ENCODE measurements at places on chromosomes 5 and 9.

DNA sequence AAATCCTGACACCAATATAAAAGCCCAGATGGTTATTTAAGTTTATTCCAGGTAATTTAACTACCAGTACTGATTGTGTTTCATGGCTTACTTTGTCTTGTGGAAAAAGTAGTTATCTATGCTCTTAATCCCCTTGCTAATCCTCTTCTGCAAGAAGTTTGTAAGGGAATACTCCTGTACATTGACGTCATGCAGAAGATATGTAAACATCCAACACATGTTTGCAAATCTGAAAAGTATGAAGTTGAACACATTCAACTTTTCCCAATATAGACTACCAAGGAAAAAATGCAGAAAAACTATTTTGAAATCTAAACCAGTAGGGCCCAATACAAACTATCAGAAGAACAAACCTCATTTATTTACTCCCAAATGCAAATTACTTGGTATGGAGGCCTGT is 56.3 kb upstream of the ELL2 start:
- DNase-seq, result no peak

GRCh38 chr9:33437898-33438297 is 9.5 kb downstream of the AQP3 start:
- DNase-seq, result no peak

GRCh38 chr5:178267245-178267644 is 34.6 kb upstream of the PHYKPL start:
- no peak for DNase-seq

- no peak for DNase-seq
Observed at GRCh38 chr5:33852319-33852718, 39.5 kb downstream of the ADAMTS12 start.

- DNase-seq, result no peak
Observed at GRCh38 chr9:111720174-111720573, 58.8 kb downstream of the GNG10 start.

DNA sequence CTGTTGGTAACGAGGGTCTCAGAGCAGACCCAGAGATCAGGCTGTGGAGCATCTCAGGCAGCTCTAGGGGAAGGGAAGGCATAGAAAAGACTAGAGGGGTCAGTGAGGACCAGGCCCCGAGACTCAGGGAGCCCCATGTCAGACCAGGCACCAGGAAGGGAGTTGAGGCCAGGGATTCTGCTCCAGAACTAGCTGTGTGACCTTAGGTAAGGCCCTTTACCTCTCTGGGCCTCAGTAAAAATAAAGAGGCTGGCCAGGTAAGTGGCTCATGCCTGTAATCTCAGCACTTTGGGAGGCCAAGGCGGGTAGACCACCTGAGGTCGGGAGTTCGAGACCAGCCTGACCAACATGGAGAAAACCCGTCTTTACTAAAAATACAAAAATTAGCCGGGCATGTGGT is 176.4 kb upstream of the IER5L start:
- DNase-seq, result no peak

- DNase-seq, result no peak
Observed at GRCh38 chr5:84406111-84406510, 21.4 kb upstream of the EDIL3 start.

- DNase-seq, result no peak
Observed at GRCh38 chr9:131396626-131397025, 2.7 kb downstream of the PRRC2B start.

DNA sequence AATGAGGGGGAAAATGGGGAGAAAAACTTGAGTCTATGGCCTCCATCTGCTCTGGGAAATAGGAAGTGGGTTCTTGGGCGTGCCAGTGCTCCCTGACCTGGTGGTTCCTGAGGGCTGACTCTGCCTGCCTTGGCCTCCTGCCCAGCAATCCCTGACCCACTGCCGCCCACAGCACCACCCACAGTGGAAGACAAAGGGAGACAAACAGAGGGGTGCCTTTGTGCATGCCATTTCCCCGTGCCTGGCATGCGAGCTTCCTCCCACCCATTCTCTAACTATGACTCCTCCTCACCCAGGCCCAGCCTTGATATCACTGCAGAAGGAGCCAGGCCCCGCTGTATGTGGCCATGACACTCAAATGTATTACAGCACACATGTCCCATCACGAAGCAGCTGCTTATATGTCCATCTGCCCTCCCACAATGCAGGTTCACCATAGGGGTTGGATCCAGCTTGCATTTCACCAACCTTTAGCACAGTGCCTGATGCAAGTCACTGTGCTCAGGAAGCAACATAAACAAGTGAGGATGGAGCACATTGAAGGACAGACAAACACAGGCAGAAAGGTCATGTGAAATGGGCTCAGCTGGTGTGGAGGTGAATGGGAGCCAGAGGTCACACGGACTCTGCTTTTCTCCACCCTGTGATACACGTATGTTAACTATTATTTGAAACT is 84.4 kb downstream of the ADRB2 start:
- no peak for DNase-seq

GRCh38 chr9:133484671-133485437 is 6.0 kb upstream of the SLC2A6 start:
- no peak for DNase-seq

DNA sequence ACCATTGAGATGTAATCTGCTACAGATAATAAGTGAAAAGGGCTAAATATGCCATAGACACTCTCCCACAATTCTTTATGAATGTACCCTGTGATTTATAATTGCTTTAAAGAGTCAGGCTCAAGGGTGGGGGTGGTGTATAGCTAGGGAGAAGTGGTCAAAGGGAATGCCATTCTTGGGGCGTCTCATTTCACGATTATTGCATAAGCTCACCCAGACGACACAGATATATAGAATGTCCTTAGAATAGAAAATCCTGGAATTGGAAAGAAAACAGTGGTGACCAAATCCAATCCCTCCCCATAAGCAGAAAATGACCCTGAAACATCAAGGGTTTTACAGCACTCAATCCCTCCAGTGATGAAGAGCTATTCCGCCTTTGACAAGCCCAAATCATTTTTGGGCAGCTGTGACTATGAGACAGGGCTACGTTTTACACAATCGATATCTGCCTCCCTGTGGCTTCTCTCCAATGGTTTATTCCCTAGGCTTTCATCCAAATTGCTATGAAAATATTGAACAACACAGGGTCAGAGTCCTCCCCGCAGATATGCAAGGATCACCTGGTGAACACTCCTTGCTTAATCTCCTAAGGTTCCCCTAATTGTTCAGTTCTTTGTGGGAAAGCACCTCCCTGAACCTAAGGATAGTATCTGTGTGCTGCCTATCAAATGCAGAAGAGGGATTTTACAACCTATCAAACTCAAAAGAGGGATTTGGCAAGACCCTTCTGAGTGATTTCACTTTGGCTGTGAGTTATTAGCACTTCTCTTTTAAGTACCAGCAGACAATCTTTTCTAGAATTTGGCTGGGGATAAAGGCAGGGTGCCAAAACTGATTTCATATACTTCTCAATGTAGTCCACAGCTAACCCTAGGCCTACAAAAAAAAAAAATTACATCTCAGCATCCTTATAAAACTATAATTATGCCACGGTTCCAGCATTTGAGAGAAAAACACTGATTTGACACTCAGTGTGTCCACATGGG is 144.9 kb upstream of the CDH6 start:
- DNase-seq, result no peak

DNA sequence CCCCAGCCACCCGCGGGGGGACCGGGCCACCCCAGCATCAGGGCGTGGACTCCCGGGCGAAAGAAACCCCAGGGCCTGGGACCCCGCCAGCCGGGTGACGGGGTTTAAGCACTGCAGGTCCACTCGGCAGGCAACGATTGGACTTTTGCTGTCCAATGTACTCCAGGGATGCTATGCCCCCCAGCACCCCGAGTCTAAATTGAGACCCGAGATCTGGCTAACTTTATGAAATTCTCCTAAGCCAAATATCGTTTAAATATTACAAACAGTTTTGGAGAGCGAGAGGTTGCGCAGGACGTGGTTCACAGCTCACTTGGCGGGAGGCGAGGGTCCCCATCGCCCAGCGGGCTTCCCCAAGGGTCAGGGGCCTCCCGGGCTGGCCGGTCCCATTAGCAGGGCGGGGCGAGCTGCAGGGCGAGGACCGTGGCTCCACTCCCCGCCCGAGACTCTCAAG is 384 bp upstream of the MRPS2 start:
- no peak for DNase-seq

DNA sequence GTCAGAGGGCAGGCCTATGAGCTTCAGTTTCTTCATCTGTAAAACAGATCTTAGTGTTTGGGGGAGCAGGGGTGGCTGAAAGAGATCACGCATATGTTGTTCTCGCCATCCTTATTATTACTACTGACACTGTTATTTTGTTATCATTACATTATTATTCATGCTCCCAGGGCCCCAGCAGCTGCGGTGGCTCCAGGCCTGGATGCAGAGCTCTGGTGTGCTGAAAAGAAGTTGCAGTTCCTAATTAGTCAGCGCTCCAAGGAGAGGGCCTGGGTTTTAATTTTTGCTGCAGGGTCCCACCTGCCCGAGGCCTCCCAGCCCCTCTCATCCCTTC is 19.5 kb downstream of the CXXC5 start:
- no peak for DNase-seq

DNA sequence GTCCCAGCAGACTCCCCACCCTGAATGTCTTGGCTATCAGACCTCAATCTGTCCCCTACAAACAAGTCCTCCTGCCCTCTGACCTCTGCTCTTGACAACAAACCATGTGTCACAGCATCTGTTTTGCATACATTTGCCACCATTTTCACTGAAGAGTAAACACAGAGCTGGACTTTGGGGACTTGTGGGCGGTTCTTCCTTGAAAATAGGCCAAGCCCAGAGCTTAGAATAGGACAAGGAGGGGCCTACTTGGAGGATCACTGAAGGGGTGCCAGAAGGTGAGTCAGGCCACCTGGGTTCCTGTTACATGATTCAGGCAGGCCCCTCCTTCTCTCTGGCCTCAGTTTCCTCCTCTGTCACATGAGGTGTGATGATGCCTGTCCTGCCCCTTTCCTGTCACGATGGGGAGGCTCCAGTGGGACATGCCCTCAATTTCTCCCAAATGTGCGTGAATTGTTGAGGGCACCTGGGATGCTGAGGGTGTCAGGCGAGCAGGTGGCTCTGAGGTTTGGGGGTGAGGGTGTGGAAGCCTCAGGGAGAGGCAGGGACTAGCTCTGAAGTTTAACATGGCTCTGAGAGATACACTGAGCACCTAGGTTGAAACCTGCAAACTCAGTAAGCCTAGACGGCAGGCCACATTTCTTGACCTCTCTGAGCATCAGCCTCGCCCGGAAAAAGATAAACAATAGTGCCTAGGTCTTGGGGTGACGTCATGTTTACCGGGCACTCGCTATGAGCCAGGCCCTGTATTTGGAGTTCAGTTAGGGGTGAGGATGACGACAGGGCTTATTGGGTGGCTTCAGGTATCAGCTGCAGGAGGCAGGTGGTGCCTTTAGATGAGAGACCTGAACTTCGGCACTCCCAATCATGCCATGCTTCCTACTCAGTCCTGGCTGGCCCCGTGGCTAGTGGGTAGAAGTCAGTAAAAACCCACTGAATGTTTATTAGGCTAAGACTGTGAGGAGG is 107.6 kb upstream of the PITX1 start:
- no peak for DNase-seq

DNA sequence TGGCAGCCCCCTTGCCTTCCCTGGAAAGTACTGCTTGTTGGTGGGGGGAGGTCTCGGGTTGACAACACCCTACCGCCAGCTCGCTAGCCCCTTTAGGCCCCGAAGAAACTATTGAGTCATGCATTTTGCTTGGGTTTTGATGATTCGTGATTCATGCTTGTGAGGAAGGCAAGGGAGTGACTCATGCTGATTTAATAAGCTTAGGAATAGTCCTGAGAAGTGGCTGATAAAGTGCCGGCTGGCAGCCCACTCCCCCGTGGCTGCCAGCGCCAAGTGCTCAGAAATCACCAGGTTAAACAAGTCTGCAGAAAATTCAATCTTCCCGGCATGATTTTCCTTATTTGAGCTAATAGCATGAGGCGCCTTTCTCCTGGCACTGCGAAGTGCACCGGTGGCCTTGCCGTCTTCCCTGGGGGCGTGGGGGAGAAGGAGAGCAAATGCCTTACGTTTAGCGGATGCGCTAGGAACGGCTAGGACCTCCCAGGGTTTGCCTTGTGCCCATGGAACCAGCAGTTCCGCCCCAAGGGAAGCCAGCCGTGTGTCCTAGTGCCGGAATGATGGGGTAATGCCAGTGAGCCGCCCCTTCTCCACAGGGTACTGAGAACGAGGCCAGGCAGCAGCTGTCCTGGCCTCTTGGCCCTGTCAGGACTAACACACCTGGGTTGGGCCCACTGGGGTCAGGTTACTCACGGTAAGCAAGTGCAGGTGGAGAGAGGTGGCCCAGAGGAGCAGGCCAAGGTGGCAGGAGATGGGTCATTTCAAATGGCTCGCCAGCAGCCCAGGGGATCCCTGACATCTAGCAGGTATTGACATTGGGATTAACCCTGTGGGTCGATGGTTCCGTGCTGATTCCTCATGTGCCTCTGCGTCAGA is 151.9 kb downstream of the MACROH2A1 start:
- no peak for DNase-seq

DNA sequence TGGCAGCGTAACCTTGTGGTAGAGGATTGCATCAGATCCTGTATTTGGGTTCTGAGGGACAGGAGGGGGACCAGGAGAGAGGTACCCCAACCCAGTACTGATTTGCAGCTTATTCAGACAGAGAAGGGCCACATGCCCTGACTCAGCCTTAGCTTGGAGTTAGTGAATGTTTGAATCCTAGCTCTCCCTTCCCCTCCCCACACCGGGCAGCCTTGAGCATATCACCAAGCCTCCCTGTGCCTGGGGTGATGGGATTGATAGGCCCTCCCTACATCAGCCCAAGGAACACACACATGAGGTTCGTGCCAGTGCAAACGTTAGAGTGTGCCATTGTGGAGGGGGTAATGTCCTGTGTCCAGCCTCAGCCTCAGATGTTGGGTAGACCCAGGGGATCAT is 71.9 kb downstream of the AMBP start:
- no peak for DNase-seq

- DNase-seq, result no peak
Observed at GRCh38 chr5:77232574-77233358, 22.3 kb downstream of the PDE8B start.

DNA sequence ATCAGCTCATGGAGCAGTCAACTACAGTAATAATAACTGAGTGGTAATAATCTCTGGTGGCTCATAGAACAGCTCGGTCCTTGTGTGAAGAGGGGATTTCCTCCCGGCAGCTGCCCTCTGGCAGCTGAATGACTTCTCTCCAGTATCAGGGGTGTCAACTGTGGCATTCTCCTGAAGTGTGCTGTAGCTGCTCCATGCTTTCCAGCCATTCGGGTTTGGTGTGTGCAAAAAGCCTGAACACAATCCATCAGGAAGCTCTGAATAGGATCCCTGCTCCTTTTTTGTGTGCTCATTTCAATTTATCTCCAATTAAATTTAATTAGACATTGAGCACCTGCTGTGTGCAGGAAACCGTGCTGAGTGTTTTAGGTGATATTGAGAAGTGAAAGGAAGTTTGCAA is 59.8 kb upstream of the BARX1 start:
- no peak for DNase-seq

- no peak for DNase-seq
Observed at GRCh38 chr9:4416467-4416866, 73.8 kb upstream of the SLC1A1 start.

DNA sequence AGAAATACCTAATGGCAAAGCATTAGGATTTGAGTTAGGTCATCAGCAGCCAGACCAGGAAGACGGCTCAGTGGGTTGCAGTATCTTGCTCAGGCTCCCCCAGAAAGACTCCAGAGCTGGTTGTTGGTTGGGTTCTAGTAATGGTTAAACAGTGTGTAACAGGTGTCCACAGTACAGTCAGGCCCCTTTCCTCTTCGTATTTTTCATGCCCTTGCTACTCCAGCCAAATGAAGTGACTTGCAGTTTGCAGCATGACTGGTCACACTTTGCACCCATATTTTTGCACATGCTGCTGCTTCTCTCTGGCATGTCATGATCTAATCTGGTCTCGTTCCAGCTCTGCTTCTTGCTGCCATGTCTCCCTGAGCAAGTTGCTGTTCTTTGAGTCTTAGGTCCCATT is 60.6 kb upstream of the TRPC7 start:
- DNase-seq, result no peak

GRCh38 chr9:104386013-104386412 is 118.0 kb upstream of the OR13F1 start:
- no peak for DNase-seq

Data from activated CD4-positive, alpha-beta T cell treated with anti-CD3 and anti-CD28 coated beads, Interleukin-2, amount 50 U/mL, for 16 hours (primary cell).